ENCODE measurements at places on chromosomes 7 and 10.

DNA sequence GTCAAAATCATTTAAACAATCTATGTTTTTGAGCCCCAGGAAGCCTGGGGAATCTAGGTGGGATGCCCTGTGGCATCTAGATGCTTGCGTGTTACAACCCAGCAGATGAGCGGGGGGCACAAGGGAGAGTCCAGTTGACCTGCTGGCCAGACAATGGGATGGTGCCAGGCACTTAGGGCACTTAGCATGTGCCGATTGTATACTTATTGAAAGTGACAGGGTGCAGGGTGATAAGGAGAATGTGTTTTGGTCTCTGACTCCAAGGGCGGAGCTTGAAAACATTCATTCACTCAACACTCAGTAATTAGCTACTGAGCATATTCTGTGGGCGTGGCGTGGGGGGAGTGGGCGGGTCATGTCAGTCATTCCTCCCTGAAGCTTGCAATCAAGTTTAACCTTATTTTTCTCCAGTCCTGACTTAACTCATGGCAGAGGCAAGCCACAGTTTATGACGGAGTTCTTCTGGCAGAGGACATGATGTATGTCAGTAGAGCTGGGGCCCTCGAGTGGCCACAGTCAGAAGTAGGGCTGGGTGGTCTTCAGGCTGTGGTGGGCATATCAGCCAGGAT lies 115.1 kb downstream of the PRKCQ start:
- DNase-seq, result no peak

GRCh38 chr7:139855498-139856270 lies 26.6 kb downstream of the TBXAS1 start:
- DNase-seq, result no peak

DNA sequence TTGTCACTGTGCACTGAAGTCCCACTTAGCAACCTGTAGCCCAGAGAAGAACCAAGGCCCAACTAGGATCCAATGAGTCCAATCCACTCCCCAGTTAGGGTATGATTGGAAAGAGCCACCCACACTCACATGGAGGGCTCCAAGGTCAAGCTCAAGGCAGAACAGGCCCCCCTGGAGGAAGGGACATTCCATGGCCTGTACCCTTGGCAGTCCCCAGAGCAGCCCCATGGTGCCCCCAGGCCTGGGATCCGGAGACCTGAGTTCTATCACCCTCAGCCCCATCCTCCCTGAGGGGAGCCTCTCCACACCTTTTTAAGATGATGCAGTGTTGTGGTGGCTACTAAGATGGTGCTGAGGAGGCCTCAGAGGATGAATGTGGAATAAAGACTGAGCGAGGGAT lies 231.4 kb downstream of the GRID1 start:
- DNase-seq, result no peak

GRCh38 chr7:54615537-54615936 lies 73.4 kb downstream of the VSTM2A start:
- DNase-seq, result no peak
